ENCODE measurements at places on chromosomes 1 and 21.

GRCh38 chr1:3316340-3316943, 138.0 kb upstream of the ARHGEF16 start:
- DNase-seq = no peak

- peak; percentile 93 for DNase-seq
These were observed 145.6 kb downstream of the HIVEP3 start for GRCh38 chr1:41773144-41773591.

GRCh38 chr1:163875200-163875926, 553.6 kb downstream of the NUF2 start:
- DNase-seq = peak; percentile 97

DNA sequence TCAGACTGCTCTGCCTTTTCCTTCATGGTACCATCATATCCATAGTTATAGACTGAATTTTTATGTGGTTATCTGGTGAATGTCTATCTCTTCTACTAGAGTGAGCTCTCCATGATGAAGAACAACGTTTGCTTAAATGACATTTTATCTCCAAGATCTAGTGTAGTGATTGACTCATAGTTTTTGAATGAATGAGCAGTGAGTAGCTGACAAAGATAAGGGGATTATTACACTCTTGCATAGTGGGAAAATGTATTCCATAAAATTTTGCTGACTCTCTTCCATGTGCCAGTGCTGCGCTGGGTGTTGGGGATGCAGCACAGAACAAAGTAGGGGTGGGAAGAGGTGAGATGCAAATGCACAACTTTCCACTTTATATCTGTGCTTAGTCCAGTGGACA, 147.7 kb downstream of the TGFB2 start:
- no peak for DNase-seq

GRCh38 chr1:171367436-171367835, 53.5 kb downstream of the FMO4 start:
- no peak for DNase-seq

GRCh38 chr21:40631211-40631610, 215.7 kb downstream of the DSCAM start:
- DNase-seq = peak; percentile 78

- no peak for DNase-seq
These were observed 4.8 kb downstream of the TP73 start for GRCh38 chr1:3657096-3657475.

GRCh38 chr1:102562380-102562779, 545.9 kb downstream of the COL11A1 start:
- no peak for DNase-seq

GRCh38 chr1:204435381-204435831, 23.8 kb upstream of the PPP1R15B start:
- peak; percentile 75 for DNase-seq

DNA sequence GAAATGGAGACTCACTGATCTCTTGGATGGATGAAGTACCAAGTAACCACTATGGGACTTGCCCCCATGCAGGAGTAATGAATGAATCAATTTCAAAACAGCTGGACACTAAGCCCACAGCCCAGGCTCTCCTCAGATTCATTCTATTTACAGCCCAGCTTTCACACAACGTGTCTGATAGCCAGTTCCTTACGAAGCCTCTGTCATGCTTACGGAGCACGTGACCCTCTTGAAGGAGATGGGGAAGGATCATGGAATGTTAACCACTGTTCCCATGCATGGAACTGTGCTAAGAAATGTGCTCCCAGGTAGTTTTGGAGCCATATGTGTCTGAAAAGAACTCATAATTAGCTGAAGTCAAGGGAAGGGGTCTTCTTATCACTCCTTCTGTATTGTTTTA, 124.1 kb downstream of the KIF26B start:
- no peak for DNase-seq

DNA sequence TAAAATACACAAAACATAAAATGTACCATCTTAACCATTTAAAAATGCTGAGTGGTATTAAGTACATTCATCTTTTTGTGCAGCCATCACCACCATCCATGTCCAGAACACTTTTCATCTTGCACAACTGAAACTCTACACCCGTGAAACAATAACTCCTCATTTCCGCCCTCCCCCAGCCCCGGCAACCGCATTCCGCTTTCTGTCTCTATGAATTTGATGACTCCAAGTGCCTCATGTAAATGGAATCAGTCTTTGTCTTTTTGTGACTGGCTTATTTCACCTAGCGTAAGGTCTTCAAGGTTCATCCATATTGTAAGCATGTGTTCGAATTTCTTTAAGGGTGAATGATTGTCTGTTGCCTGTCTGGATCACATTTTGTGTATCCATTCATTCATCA, 37.2 kb downstream of the SCCPDH start:
- peak; percentile 88 for DNase-seq

- DNase-seq = peak; percentile 90
These were observed 387.0 kb downstream of the USP25 start for GRCh38 chr21:16116798-16117197.

GRCh38 chr1:201947697-201948008, 1.3 kb upstream of the LMOD1 start:
- DNase-seq = no peak

DNA sequence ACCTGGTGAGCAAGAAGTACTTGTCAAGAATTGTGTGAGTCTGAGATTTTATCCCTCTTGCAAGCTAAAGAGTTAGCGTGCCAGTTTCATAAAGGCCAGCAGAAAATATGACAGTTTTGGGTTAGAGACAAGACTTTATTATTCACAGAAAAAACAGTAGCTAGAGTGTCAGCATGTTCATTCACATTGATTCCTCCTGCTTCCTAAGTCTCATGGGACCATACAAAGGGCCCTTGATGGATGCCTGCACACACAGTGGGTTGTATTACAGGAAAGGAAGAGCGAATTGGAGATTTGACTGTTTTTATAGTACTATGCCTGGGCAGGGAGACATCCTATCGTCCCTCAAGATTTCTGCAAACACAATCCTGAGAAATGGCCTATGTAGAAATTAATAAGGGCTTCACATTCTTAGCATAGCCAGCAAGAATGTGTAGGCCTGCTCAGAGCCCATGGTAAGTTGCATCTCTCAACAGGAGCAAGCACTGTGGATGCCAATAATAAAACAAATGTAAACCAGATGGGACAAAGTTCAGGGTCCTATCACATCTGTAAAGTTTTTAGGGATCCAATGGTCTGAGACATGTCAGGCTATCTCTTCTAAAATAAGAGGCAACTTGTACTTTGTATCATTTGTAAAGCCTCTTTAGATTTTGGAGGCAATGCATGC, 4.0 kb upstream of the ASPM start:
- DNase-seq = peak; percentile 29

- no peak for DNase-seq
These were observed 10.4 kb downstream of the SH3BGRL3 start for GRCh38 chr1:26290122-26290881.

DNA sequence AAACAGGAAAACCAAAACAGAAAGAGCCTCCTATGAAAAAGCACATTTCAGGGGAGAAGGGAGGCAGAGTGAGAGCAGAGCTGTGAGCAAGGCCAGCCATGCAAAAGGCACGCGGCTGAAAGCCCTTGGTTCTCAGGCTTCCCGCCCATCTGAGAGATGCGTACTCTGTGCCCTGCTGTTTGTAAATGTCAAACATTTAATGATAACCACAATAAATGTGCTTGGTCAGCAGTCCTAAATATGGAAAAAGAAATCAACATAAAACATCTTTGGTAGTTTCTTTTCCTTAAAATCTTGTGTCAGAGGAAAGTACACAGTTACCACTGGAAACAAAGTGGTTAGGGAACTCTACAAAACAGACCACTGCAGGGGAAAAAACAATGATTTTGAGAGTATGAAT, 283.1 kb downstream of the DSCAM start:
- no peak for DNase-seq

DNA sequence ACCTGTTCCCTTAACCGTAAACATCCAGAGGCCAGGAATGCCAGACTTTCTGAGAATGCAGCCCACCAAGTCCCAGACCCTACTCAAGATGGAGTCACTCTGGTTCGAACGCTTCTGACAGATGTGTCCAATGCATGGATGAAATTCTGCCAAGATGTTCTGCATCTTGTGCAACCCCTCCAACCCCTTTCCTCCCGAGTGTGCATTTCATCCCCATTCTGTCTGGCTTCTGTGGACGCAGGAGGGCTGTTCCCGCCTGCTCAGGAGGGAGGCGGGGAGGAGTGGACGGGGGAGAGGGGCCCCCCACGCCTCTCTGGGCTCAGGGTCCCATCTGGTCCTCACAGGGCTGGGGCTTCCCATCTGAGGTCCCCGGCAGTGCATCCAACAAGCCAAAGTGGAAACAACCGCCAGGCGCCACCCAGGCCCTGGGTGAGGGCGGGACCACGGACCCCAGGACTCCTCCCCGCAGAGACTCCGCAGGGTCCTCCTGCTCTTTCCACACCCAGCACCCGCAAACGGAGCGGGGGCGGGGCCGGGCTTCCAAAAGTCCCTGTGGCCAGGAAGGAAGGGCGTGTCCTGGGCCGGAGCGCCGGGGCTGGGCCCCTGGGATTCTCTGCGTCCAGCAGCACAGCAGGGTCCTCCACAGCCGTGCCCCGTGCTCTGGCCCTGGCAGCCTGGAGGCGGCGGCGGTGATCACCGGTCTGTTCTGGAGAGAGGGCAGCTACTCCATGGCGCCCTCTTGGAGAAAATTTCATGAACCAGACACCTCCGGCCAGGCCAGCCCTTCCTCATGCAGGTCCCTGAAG, 27.8 kb upstream of the SUMO3 start:
- peak; percentile 57 for DNase-seq

DNA sequence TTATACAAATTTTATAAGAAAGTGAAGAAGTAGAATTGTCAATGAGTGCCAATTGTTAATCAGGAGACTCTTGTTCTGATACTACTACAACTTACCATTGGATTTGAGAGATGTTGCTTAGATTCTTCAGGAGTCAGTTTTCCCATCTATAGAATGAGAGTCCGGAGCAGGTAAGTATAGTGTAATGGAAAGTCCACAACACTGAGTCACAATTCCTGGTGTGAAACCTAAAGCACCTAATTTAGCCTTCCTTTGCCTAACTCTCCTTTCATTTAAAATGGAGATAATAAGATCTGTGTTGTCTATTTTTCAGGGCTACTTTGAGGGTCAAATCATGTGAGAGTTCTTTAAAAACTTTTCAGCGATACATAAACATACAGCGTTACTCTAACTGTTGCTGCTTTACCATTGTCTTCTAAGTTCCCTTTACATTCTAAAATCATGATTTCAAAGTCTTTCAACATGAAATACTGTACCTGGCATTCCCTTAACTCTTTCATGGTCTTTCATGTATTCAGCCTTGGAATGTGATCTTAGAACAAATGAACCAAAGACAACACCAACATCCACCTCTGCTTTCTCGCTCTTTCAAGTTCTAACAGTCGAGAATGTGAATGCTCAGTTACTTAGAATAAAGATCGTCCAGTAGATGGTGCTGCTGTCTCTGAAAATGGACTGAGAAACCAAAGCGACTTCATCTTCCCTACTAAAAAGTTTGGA, 90.9 kb downstream of the SLC30A10 start:
- DNase-seq = peak; percentile 38

DNA sequence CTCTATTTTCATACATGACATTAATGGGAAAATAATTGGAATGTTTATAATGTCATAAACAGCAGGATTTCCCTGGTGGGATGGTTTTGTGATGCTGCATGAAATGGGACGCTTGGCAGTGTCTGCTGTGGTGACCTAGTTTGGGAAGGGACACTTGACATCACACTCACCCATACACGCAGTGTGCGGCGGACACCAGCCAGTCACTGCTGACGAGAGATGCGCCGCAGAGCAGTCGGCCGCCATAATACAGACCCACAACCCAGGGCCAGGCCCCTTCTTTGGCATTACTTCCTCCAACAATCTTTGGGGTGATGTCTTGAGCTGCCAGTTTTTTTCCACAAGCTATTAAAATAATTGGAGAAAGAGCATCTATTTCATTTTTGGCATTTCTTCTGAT, 49.5 kb downstream of the CHODL start:
- no peak for DNase-seq

DNA sequence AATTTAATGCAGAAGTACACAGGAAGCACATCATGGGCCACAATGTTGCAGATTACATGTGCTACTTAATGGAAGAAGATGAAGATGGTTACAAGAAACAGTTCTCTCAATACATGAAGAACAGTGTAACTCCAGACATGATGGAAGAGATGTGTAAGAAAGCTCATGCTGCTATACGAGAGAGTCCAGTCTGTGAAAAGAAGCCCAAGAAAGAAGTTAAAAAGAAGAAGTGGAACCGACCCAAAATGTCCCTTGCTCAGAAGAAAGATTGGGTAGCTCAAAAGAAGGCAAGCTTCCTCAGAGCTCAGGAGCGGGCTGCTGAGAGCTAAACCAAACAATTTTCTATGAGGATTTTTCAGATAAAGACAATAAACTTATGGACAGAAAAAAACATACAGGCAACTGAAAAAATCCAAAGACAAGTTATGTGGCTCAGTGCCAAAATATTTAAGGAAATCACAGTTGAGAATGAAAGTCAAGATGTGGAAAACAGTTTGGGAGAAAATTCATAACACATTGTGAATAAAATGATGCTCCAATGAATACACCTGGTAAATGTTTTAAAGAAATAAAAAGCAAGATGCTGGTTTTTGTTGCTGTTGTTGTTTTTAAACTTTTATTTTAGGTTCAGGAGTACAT, 2.8 kb upstream of the ZNF644 start:
- DNase-seq = no peak

- peak; percentile 98 for DNase-seq
These were observed 74.4 kb downstream of the CAMTA1 start for GRCh38 chr1:6859415-6860343.

GRCh38 chr1:222009105-222009730, 267.3 kb upstream of the DUSP10 start:
- no peak for DNase-seq

- DNase-seq = no peak
These were observed 17.1 kb upstream of the CCDC27 start for GRCh38 chr1:3735027-3735681.

- peak; percentile 28 for DNase-seq
These were observed 50.1 kb downstream of the AK4 start for GRCh38 chr1:65198096-65198495.

- peak; percentile 87 for DNase-seq
These were observed 167.2 kb upstream of the HMCN1 start for GRCh38 chr1:185566995-185567394.

DNA sequence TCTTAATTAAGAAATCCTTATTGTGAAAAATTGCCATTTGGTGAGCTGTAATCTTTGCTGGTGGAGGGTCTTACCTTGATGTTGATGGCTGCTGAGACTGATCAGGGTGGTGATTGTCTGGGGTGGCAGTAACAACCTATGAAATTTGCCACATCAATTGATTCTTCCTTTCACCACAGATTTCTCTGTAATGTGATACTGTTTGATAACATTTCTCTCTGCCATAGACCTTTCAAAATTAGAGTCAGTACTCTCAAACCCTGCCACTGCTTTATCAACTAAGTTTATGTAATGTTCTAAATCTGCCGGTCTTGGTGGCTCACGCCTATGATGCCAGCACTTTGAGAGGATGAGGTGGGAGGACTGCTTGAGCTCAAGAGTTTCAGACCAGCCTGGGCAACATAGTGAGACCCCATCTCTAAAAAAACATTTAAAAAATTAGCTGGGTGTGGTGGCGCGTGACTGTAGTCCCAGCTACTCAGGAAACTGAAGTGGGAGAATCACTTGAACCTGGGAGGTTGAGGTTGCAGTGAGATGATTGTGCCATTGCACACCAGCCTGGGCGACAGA, 5.0 kb downstream of the KPNA6 start:
- DNase-seq = no peak

- DNase-seq = no peak
These were observed 22.3 kb upstream of the HSPA13 start for GRCh38 chr21:14405225-14405624.

Measured in fibroblast of skin of right quadriceps (primary cell).